AG09319 (cell line): ENCODE measurements at places on chromosomes 12 and 14.

DNA sequence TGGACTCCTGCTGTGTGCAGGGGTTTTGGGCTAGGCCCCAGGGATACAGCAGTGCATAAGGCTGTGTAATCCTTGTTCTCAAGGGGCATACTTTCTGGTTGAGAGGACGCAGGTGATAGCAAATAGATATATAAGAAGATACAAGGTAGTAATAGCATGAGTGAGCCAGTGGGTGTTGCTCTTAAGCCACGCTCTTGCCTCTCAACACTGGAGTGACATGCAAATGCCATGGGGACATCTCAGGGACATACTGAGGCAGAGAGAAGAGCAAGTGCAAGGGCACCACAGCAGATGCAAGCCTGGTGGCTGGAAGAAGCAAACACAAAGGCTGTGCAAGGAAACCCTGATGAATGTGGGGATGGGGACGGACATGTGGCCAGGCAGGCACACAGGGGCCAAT is 223.3 kb downstream of the CHST11 start:
- DNase-seq: no peak

DNA sequence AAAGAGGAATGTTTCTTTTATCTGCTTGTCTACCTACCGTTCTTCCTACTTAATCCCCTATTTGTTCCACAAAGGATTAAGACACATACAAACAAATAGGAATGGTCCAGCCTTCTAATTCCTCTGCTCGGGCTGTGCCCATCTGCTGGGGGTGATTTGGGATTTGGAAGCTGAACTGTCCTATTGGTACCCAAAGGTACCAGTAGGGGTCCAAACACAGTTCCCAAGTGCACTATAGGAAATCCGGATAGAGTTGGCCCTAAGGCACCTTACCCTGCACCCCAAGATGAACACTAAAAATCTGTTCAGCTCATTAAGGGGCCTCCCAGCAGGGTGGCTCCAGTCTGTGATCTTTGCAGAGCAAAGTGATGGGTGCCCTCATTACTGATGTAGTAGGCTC is 566.9 kb downstream of the NRXN3 start:
- DNase-seq: no peak

DNA sequence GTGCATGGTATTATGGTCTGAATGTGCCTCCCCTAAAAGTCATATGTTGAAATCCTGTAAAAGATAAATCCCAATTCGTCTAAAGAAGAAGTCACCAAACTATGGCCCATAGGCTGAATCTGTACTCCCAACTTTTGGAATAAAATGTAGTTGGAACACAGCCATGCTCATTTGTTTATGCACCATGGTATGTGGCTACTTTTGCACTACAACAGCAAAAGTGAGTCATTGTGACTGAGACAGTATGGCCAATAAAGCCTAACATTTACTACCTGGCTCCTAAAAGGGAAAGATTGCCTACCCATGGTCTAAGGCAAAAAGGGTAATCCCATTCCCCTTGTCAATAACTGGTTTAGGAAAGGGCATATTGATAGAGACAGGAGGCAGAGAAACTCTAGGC is 101.8 kb downstream of the LRIG3 start:
- no peak for DNase-seq

DNA sequence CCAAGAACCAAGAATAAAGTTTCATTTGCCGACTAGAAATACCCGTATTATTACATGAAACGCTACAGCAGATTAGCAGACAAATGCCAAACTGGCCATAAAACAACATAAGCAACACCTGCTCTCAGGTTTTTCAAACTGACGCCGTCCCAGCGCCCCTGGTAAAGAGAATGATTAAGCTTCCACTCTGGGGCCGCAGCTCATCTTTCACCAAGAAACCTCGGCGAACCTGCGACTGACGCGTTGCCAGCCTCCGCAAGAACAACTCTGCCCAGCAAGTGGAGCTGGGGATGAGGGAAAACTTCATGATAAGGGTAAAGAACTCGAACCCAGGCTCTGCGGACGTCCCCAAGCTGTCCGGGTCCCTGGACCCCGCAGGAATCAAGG is 530 bp downstream of the ARL1 start:
- no peak for DNase-seq

DNA sequence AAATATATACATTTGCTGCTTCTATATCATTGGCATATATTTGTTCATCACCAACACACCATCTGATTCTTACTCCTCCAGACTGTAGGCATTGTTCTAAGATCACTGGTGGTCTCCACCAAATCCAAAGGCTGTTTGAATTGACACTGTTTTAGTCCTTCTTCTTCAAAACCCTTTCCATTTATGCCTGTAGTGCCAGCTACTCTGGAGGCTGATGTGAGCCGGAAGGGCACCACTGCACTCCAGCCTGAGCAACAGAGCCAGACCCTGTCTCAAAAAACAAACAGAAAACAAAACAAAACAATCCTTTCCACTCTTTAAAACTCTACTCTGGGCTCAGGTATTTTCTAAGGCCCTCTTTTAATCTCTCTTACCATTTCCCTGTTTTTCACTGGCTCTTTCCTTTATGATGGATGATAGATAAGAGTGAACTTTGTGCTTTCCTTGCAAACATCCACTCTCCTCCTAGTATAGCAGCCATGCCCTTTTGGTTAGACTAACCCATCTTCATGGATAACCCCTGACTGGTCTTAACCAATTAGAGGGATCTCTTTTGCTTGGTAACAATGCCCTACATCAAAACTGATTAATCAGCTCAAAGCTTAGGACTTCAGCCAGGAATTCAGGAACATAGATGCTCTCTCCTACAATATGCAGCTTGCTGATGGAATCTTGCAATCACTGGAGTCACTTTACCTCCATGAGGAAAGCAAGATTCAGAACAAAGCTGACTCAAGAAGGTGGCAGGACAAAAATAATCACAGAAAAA is 24.9 kb downstream of the SPTSSA start:
- no peak for DNase-seq

- DNase-seq: no peak
Measured at GRCh38 chr12:7130701-7131501, 730 bp downstream of the CLSTN3 start.

DNA sequence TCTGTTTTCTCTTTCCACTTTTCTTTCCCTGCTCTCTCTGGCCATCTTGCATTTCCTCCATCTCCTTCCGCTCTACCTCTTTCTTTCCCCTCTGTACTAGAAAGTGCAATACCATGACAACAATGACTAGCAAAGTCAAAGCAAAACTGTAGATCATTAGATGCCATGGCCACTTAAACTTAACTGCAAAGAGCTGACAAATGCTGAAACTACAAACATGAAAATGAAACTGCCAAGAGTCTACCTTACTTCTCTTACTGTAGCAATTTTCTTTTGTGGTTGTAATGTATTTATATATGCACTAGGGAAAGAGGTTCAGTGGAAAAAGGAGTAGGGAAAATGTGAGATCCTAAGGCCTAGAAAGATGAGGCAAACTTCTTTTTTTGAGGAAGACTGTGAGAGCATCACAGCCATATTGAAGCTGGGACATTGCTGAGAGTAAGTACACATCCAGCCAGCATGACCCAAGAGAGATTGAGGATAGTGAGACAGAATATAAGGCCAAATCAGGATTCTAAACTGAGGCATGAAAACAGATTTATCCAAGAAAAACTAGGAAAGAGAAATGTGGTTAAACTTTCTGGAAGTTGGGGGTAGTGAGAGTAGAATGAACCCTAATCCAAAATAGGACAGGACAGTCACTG is 276.6 kb upstream of the NAV3 start:
- DNase-seq: no peak

- no peak for DNase-seq
Measured at GRCh38 chr12:71786829-71787228, 32.2 kb downstream of the RAB21 start.

DNA sequence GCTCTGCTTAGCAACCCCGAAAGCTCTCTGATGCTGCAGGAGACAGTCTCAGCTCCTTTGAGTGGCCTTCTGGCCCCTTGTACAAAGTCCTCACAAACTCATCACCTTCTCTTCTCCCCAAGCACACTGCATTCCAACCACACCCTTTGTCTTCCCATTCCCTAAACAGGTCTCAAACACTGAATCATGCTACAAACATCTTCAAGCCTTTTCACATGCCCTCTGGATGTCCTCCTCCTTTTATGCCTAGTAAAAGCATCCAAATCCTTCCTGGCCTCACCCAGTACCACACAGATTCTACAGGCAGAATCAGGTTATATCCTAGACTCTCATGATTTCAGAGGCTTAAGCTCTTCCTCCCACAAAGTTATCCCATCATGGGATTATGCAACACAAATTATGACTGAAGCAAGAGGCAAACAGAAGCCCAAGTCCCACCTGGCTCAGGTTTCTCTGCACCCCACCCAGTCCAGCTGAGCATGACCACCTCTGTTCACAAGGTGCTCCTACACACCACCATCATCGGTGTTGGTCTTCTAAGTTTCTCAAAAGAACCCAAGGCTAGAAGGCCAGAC is 61.4 kb upstream of the PCED1B start:
- no peak for DNase-seq

GRCh38 chr14:65084554-65085505 is 17.5 kb downstream of the MAX start:
- DNase-seq: no peak

DNA sequence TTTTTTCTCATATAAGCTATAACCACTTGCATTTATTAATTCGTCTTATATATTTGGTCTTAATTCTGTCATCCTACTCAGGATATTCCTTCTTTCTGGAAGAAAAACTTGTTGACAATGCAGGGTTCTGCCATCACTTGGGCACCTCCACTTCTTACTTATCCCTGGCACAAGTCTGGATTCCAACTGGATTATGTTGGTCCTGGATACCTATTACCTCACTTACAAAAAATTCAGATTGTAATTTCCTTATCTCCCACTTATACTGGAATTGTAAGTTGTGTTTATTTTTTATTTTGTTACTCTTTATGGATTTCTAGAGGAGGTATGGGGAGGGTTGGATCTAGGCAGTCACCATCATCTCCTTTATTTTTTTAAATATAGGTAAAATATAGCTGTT is 36.7 kb downstream of the LRRIQ1 start:
- no peak for DNase-seq

GRCh38 chr14:73859145-73859544 is 7.5 kb downstream of the PTGR2 start:
- DNase-seq: no peak

GRCh38 chr14:33539918-33540357 is 410.9 kb downstream of the EGLN3 start:
- no peak for DNase-seq
